ENCODE measurements at places on chromosomes 11 and 22.
A peak's percentile ranks its signal among the peaks of the same experiment; 100 is the strongest.

GRCh38 chr11:112051768-112052167, 22.0 kb downstream of the PIH1D2 start:
- peaks cover 26% of the 10 kb centered on the region for H3K4me1 ChIP-seq
- no peak for DNase-seq
- no peaks in the 10 kb centered on the region for H3K27me3 ChIP-seq
- H3K36me3 ChIP-seq, result peaks cover 43% of the 10 kb centered on the region

DNA sequence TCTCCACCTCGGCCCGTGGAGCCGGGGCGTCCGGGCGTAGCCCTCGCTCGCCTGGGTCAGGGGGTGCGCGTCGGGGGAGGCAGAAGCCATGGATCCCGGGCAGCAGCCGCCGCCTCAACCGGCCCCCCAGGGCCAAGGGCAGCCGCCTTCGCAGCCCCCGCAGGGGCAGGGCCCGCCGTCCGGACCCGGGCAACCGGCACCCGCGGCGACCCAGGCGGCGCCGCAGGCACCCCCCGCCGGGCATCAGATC, 439 bp downstream of the YAP1 start:
- H3K36me3 ChIP-seq, result peaks cover 4% of the 10 kb centered on the region
- no peak for DNase-seq
- H3K4me1 ChIP-seq, result peaks cover 5% of the 10 kb centered on the region
- H3K4me3 ChIP-seq, result peak overlapping the region; percentile 61

DNA sequence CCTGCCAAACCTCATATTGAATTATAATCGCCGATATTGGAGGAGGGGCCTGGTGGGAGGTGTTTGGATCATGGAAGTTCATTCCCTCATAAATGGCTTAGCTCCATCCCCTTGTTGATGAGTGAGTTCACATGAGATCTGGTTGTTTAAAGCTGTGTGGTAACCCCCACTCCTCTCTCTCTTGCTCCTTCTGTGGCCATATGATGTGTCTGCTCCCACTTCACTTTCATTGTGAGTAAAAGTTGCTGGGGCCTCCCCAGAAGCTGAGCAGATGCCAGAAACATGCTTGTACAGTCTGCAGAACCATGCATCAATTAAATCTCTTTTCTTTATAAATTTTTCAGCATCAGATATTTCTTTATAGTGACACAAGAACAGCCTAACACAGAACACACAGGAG, 929.0 kb upstream of the FAT3 start:
- no peak for DNase-seq
- no peaks in the 10 kb centered on the region for H3K36me3 ChIP-seq
- H3K4me1 ChIP-seq, result no peaks in the 10 kb centered on the region

DNA sequence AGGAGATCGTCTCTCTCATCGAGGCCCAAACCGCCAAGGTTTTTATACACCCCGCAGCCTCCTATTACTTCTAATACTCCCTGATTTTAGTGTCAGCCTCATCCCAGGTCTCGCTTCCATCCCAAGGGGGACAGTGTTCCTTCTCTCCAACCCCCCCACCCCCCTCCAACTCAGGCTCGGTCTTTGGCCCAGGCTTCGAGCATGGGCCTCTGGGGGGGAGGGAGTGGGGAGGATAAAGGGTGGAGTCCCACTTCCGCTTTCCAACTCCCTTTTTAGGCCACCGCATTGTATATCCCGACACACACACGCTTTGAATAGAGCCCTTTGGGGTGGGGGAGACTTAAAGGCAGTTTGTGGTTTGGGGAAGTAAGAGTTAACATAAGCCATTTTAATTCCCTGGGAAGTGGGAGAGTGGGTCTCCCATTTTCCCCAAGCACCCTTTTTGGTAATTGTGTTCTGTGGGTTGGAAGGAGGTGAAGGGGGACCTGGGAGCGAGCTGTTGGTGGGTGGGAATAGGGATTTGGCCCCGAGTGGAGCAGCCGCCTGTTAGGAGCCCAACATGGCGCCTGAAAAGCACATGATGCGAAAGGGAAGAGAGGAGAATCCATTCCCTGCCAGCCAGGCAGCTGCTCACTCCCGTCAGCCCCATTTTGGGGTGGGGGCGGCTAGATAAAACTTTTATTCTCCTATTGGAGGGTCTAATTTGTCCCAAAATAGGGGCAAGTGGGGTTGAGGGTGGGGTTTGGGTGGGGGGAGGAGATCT, 844 bp downstream of the PCF11 start:
- peak overlapping the region; percentile 98 for H3K4me3 ChIP-seq
- peak; percentile 34 for DNase-seq
- no peaks in the 10 kb centered on the region for H3K27me3 ChIP-seq
- H3K4me1 ChIP-seq, result peaks cover 18% of the 10 kb centered on the region

DNA sequence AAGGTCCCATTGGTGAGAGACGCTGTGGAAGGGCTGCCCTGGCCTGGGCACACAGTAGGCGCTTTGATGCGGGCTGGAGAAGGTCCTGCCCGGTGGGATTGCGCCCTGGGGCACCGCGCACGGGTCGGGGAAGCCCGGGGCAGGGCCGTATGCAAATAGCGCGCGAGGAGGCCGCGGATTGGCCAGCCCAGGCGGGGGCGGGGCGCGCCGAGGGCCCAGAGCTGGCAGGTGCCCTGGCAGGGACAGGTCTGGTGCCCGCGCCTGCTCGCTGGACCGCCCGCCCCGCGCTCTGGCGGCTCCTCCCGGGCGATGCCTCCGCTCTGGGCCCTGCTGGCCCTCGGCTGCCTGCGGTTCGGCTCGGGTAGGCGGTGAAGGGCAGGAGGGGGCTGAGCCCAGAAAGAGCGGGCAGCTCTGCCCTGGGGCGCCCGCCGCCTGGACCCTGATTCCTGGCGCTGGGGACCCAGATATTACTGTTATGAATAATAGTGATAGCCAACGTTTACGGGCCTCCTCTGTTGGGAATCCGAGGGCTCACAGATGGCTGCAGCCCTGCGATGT, at the start of gene UPK3A:
UPK3A (plus strand) TSS at position 245 of the 558 bp plus-strand sequence; CDS start at position 310, 65 bp downstream.
- peak within 1 kb of the TSS; percentile 63 for H3K4me3 ChIP-seq
- peak; percentile 69 for DNase-seq
- H3K27me3 ChIP-seq, result peaks cover 7% of the 10 kb centered on the region
